Activated gamma-delta T cell (primary cell): ENCODE measurements at places on chromosomes 1 and 21.

DNA sequence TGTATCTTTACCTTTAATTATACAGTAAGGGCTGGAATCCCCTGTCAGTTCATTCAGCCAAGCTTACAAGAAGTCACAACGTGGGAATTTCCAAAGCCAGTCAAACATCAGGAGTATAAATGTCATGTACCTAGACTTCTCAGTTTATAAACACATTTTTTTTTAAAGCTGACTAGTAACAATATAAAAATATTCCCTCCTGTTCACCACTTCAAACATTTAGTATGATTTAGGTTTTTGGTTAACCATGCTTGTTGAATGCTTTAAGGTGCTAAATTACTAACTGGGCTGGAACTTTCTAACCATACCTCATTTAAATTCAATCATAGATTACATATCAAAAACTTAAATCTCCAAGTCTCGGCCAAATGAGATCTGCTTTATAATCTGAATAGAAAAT, 44.0 kb downstream of the JAK1 start:
- no peak for DNase-seq

DNA sequence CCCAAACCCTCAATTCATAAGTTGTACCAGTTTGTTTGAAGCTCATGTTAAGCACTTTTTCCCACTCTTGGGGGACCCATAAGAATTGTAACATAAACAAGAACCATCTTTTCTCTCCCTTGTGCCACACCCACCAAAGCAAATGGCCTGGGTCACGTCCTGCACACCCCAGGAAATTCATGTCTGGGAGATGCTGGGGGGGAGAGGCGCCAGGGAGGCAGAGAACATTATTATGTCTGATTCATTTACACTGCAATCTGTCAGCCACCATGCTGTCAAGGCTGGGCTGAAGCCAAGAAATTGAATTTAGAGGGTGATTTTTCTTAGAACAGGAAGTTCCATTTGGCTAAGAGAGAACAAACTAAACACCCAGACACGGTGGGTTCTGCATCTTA, 37.2 kb upstream of the IPO9 start:
- DNase-seq, result no peak

DNA sequence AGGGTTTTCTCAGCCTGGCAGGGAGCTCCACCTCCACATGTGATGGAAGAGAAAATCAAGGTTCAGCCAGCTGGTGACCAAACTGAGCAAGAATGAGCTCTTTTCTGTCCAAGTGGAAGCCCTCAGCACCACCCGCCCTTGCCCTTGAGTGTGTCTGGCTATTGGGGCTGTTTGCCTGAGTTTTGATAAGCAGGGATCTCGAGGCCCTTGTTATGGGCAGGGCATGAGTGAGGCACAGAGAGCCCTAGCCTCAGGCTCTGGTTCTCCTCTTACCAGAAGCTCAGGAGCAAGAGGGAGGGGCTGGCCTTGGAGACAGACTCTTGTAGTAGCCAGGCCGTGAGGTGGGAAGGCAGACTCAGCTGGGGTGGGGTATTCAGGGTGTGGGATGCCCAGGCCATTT, 37.5 kb upstream of the ARF1 start:
- DNase-seq, result no peak

GRCh38 chr1:53127546-53127945, 14.9 kb downstream of the SLC1A7 start:
- no peak for DNase-seq

GRCh38 chr1:229365569-229365968, 22.7 kb upstream of the CCSAP start:
- no peak for DNase-seq

DNA sequence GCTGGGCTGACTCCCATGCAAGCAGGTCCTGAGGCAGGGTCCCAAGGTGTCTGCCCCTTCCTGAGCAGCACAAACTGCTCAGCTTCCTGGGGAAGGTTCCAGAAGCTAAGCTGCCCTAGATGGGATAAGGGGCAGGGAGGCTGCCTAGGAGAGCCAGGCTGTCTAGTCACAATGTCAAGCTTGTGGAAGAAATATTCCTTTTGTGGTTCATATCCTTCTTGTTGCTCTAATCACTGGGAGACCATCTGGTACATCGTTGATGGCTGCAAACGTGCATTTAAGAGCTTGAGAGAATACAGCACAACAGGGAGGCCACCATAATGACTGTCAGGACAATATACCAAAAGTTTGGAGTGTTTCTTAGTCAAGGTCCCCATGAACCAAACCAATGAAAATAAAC, 67.4 kb downstream of the SLC16A1 start:
- DNase-seq, result no peak

GRCh38 chr1:111739925-111740765, 950 bp upstream of the INKA2 start:
- DNase-seq, result no peak

DNA sequence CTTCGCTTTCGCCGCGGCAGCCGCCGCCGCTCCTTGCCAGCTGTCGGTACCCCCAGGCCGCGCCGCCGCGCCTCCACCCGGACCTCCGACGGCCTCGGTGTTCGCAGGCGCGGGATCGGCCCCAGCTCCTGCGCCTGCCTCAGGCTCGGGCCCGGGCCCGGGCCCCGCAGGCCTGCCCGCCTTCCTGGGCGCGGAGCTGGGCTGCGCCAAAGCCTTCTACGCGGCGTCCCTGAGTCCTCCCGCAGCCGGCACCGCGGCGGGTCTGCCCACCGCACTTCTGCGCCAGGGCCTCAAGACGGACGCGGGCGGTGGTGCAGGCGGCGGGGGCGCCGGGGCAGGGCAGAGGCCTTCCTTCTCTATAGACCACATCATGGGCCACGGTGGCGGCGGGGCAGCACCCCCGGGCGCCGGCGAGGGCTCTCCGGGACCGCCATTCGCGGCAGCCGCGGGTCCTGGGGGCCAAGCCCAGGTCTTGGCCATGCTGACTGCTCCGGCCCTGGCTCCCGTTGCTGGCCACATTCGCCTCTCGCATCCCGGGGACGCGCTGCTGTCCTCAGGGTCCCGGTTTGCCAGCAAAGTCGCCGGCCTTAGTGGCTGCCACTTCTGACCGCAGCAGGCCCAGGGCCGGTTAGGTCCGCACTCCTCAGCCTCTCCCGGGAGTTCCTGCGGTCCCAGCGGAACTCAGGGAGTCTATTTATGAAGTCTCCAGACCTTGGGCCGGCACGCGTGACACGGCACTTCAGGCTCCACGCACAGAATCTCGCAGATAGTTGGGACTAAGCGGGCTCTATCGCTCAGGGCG, 1.4 kb downstream of the FOXD2 start:
- no peak for DNase-seq

DNA sequence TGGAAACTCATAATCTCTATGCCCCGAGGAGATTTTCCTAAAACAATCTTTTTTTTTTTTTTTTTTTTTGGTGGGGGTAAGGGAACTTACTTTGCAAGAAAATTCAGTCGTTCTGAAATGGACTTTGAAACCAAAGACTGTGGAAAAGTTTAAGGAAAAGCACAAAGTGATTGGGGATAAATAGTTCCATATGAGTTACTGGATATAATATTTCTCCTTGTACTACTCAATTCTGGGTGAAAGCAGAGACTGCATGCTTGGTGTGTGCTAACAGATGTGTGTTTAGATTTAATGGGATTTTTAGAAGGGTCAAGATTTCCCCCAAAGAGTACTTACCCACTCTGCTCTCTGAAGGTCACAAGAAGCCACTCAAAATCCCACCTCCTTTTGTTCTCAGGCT, 204.9 kb upstream of the USP24 start:
- DNase-seq, result no peak
